ENCODE measurements at places on chromosomes 5 and 9.

GRCh38 chr5:105905392-105905791, 1765.3 kb downstream of the EFNA5 start:
- no peak for DNase-seq

GRCh38 chr5:16546732-16547131, 70.1 kb downstream of the RETREG1 start:
- DNase-seq, result no peak

GRCh38 chr5:171845040-171845630, 59.5 kb downstream of the SMIM23 start:
- DNase-seq, result no peak

DNA sequence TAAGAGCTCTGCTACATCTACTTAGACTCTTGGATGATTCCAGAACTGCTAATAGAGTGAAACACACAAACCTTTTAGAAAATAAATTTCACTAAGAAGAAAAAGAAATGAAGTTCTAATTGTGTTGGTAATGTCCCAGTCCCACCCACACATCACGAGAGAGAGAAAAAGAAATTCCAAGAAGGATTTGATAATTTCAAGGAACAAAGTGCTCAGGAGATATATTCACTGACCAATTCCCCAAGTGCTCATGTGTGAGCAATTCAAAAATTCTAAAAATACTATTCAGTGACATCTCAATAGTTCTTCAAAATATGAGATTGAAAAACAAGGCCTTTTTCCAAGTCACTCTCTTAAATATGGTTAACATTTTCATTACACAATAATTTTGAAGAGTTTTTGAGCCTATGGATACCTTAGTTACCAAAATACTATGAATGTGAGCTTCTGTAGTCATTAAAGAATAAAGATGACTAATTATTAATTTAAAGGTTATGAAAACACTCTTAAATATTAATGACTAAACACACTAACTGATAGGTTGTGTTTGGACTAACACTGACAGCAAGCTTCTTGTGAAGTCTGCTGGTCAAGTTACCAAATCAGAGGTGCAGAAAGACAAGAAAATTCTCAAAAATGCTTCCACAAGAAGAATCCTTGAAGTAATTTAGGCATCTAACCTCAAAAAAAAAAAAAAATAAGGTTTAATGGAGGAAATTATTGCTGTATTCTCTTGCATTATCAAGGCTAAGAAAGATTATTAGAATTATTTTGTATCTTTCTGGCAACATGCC, 245.3 kb downstream of the PDE4D start:
- no peak for DNase-seq

- DNase-seq, result no peak
Observed at GRCh38 chr9:93128011-93128714, 5.9 kb downstream of the NINJ1 start.

- no peak for DNase-seq
Observed at GRCh38 chr9:133864011-133864410, 125.9 kb upstream of the SARDH start.

DNA sequence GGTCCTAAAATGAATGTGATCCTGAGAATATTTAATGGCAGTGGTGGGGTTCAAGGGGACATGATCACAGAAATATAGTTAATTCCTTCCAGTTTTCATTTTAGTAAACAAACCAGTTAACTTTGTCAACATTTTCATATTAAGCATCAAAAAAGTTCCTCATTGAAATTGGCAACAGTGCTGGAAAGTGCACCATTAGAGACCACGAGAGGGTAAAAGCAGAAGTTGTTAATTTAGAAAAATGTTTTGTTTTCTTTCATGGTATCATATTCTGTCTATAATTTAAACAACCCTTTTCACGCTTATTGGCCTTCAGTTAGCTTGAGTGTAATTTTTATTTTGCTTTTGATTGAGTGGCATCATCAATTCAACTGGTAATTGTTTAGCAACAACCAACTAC, 11.9 kb downstream of the GIN1 start:
- DNase-seq, result no peak

- DNase-seq, result no peak
Observed at GRCh38 chr5:15132816-15133405, 261.3 kb upstream of the ANKH start.

GRCh38 chr5:18105449-18105848, 471.2 kb downstream of the TAF11L14 start:
- no peak for DNase-seq

DNA sequence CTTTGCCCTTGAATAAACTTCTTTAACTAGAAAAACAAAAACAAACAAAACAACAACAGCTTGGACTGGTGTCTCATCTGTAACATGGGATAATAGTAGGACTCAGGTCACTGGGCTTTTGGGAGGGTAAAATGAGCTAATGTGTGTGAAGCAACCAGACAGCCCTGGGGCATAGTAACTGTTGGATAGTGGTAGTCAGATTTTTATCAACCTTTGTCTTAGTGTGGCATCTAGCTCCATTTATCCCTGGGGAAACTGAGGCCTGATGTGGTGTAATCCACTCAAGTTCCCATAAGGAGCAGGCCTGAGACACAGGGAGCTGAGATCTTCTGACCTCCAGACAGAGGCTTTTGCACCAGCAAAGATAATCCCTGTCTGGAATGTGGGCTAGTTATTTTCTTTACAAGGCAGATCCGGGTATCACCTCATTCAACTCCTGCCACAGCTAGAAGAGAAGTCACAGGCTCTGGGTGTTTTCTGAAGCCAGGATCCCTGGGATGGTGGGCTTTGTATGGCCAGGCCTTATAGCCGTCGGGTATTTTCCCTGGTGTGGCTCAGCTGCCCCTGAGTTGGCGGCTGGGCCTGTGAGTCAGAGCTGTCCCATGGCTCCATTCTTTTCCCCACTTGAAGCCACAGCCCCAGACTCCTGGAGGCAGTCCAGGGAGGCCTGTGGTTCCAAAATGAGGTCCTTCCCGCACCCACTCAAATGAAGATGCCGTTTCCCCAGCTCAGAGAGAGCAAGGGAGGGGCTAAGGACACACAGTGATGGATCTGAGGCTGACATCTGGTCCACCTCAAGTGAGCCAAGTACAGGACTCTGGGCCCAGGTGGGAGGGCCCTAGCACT, 26.1 kb upstream of the CSF1R start:
- DNase-seq, result no peak

DNA sequence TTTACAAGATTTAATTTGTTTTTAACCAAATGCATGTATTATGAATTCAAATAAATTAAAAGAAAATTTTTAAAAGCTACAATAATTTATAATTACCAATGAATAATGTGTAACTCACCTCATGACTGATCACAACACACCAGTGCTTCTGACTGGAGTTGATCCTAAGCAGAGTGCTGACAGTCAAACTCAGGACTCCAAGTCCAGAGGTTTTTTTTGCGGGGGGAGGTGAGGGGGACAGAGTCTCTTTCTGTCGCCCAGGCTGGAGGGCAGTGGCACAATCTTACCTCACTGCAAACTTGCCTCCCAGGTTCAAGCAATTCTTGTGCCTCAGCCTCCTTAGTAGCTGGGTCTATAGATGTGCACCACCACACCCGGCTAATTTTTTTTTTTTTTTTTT, 71.0 kb upstream of the MELK start:
- DNase-seq, result no peak

DNA sequence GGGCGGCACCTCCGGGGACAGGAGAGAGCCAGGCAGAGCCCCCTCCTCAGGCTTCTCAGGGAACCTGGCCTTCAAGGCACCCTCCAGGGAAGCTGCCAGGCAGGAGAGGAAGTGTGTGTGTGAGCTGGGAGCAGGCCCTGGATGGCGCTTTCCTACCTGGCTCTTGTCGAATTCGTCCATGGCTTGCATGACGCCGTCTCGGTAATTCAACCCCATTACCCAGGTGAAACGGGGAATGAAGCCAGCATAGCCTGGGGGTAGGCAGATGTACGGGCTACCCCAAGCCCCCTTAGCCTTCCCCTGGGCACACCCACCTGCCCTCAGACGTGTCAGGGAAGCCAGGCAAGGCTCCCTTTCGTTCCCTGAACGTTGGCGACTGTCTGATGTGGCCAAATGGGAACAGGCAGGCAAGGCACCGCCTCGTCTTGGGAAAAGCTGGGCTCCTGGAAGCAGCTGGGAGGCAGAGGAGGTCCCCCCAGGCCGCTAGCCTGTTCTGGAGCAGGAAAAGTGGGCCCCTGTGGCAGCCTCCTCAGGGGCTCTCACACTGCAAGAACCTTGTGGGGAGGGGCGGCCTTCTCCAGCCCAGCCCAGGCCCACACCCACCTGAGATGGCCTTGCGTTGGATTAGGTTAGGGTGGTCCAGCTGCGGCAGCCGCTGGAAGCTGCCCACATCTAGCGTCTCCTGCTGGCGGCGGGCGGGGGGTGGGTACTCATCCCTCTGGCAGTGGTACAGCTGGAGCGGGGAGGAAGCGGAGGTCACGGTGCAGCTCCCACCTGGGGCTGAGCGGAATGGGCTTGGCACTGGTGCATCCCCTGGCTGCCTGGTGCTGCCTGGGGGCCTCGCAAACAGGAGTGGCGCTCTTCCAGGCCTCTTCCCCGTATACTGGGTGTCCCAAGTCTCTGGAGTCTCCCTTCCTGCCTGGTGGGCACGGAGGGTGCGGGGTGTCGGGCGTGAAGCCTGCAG, 3.7 kb downstream of the TUBB4B start:
- no peak for DNase-seq

GRCh38 chr9:28234894-28235277, 661.6 kb upstream of the C9orf72 start:
- DNase-seq, result no peak

GRCh38 chr9:113929634-113930389, 53.7 kb downstream of the ZNF618 start:
- peak; percentile 98 for DNase-seq

- no peak for DNase-seq
Observed at GRCh38 chr9:93633492-93634221, 57.3 kb downstream of the PHF2 start.

DNA sequence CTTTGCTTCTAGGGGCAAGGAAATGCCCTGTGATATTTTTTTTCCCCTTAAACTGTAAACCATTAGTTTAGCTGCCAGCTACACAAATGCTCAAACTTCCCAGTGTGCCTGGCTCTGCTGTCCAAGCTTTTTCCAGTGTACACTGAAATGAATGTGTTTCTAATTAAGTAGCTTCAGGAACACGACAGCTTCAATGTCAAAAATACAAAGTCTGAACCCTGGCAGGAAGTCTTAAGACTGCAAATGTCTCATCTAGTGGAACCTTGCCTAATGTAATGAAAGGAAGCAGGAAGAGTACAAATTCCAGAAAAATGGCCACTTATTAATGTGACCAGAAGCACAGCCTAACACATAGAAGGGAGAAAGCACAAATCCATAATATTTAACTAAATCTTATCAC, 255.2 kb downstream of the CRB2 start:
- no peak for DNase-seq
